ENCODE measurements at places on chromosomes 2 and 18.

- DNase-seq: no peak
Measured at GRCh38 chr18:8656232-8656631, 47.0 kb downstream of the RAB12 start.

- no peak for DNase-seq
Measured at GRCh38 chr2:40507432-40507831, 55.5 kb upstream of the SLC8A1 start.

DNA sequence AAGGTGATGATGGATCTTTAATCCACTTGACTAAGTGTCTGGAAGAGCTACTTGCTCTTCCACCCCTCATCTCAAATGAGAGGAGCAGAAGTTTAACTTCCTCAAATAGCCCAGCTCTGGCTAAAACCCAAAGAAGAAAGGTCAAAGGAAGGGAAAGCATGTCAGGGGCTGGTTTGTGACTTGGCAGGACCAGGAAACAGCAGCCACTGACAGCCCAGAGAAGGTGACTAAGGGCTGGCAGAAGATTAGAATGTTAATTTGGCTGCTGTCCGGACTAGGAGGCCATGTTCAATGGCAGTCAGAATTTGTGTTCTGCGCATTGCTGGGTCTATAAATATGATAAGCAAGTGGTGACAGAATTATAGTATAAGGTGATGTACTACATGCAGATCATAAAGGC is 386.2 kb downstream of the SETBP1 start:
- no peak for DNase-seq

DNA sequence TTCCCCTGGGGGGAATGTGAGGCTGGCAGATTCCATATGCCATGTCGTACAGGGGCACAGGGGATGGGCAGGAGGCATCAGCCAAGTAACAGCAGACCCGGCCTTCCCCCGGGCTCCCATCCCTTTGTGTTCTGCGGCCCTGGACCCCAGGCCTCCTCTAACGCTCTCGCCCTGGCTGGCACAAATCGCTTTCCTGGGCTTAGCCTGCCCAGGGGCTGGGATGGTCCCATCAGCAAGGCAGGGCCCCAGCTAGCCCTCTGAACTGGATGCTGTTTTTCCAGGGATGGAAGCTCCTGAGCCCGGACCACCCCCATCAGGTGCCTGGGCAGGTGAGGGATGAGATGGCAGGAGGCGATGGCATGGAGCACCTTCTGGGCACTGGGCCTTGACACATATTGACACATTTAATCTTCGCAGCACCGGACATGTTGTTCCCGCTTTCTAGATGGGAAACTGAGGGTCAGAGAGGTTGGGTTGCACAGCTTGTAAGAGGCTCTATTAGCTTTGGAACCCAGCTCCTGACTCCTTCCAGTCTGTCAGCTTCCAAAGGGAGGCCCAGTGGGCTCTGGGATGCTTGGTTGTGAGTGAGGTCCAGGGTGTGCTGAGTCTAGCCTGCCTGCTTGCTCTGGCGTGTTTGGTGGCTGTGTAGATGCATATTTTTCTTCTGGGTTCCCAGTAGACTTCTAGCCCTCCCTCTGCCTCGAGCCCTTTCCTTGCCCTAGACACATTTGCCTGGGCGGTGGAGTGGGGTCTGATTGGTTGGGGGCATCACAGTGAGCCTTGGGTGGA is 40.3 kb downstream of the GLI2 start:
- no peak for DNase-seq

- peak; percentile 13 for DNase-seq
Measured at GRCh38 chr2:170396799-170397459, 219.0 kb downstream of the MYO3B start.

DNA sequence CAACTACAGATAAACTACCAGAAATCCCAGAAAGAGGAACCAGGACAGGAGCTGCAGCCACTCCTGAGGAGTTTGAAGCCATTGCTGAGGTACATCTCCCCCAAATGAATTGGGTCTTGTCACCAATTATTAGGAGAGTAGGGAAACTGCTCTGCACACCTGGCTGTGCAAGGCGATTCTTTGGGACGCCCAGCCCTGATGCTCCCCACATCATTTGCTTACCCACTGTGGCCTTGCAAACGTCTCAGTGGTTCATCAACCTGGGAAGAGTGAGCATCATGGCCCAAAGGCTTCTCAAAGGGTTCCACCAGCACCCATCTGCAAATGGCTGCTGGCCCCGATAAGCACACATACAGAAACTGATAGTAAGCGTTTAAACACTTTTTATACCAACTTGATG is 21.8 kb upstream of the DCDC2C start:
- no peak for DNase-seq

DNA sequence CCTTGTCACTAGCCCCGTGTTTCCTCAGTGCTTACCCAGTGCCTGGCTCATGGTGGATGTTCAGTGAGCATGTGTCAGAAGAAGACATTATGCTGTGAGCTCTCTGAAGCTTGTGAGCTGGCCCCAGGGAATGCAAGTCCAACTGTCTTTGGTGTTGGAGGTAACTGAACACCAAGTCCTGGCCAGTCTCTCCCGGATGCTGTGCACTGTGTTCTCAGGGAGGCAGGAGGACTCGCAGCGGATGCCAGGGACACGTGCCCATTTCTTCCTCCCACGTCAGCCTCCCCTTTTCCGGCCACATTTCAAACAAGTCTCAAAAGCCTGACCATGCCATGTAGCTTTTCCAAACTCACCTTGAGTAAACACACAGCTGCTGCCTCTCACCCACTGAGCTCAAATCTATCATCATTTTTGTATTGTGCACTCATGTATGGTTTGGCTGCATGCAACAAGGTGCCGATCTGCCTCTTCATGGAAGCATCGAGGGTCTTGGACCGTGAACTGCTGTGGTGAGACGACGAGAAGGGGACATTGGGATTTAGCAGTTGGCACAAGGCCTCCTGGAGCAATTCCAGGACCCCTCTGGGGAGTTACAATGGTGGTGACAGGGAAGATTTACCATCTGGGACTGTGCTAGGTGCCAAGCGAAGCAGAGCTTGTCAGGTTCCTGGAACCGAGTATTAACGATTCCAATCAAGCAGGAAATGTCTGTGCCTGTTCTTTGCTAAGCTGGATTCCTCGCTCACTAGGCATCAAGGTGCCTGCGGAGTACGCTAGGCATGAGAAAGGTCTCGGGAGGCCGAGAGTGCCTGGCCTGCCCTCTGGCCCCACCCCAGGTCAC is 44.4 kb upstream of the MGAT4A start:
- no peak for DNase-seq

GRCh38 chr18:79532313-79533007 is 136.7 kb downstream of the NFATC1 start:
- DNase-seq: no peak

GRCh38 chr2:213229814-213230213 is 54.5 kb upstream of the SPAG16 start:
- no peak for DNase-seq

DNA sequence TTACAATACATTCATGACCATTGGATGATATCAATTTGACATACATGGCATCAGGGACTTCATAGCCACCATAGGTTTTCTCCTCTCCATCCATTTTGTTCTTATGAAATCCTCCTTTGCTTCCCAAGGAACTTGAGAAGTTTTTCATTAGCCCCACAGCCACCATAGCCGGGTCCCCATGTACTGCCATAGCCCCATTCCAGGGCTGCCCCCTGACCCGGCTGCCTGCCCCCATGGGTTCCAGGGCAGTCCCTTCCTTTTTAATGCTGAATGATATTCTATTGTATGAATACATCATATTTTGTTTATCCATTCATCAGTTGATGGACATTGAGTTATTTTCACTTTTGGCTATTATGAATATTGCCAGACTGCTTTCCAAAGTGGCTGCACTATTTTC is 20.4 kb downstream of the ATP6V1B1 start:
- DNase-seq: no peak

- DNase-seq: no peak
Measured at GRCh38 chr2:159716857-159717256, 4.6 kb downstream of the MARCHF7 start.

GRCh38 chr2:96727431-96727830 is 12.4 kb downstream of the LMAN2L start:
- no peak for DNase-seq

GRCh38 chr2:42138163-42139015 is 30.8 kb upstream of the EML4 start:
- no peak for DNase-seq

GRCh38 chr2:177797808-177798207 is 274.8 kb downstream of the PDE11A start:
- DNase-seq: no peak

GRCh38 chr2:46431481-46432235 is 47.7 kb upstream of the TMEM247 start:
- peak; percentile 38 for DNase-seq

DNA sequence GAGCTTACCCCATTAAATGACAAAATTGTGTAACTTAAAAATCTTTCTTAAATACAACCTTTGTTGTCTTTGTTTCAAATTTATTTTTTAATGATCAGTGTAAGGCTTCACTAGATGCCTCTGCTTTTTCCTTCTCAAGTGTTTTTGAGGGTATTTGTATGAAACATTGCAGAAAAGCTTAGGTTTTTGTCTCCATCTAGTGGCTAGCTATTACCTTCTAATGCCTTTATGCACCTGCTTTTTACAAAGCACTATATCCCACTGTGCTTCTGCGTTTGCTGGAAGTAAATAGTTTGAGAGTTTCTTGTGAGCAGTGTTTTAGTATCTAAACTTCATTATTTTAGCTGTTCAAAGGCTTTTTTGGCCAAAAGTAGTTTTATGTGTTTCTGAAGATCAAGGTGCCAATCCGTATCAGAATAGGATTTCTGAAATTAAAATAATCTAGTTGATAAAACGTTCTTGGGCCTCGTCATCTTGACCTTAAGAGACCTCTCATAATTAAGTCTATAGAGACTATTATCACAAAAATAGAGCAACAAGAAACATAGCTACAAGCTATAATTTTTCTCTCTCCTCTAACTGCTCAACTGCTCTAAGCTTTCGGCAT is 47.0 kb downstream of the IWS1 start:
- DNase-seq: peak; percentile 82

GRCh38 chr2:179596018-179596417 is 265.4 kb downstream of the ZNF385B start:
- DNase-seq: no peak

GRCh38 chr2:172600557-172601008 is 44.7 kb downstream of the PDK1 start:
- no peak for DNase-seq

- DNase-seq: peak; percentile 71
Measured at GRCh38 chr18:8615397-8616027, 6.3 kb downstream of the RAB12 start.

DNA sequence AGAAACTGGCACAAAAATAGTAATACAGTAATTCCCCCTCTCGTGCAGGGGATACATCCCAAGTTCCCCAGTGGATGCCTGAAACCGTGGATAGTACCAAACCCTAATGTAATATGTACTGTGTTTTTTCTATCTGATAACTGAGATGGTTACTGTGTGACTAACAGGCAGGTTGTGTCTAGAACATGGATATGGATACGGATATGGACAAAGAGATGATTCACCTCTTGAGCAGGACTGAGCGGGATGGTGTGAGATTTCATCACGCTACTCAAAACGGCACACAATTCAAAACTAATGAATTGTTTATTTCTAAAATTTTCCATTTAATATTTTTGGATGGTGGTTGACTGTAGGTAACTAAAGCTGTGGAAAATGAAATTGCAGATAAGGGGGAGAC is 3.4 kb downstream of the MBD1 start:
- DNase-seq: no peak

- DNase-seq: no peak
Measured at GRCh38 chr2:28906376-28906775, 11.9 kb downstream of the WDR43 start.

GRCh38 chr2:17363846-17364245 is 154.4 kb downstream of the RAD51AP2 start:
- DNase-seq: no peak

GRCh38 chr2:109460553-109461324 is 153.0 kb downstream of the SEPTIN10 start:
- no peak for DNase-seq

GRCh38 chr2:37692711-37693110 is 21.3 kb upstream of the CDC42EP3 start:
- DNase-seq: no peak

- DNase-seq: peak; percentile 59
Measured at GRCh38 chr2:32008805-32009515, 1.8 kb downstream of the MEMO1 start.

- no peak for DNase-seq
Measured at GRCh38 chr18:51248685-51249084, 51.2 kb upstream of the MEX3C start.

- no peak for DNase-seq
Measured at GRCh38 chr2:171319164-171319810, 114.5 kb downstream of the METTL8 start.

DNA sequence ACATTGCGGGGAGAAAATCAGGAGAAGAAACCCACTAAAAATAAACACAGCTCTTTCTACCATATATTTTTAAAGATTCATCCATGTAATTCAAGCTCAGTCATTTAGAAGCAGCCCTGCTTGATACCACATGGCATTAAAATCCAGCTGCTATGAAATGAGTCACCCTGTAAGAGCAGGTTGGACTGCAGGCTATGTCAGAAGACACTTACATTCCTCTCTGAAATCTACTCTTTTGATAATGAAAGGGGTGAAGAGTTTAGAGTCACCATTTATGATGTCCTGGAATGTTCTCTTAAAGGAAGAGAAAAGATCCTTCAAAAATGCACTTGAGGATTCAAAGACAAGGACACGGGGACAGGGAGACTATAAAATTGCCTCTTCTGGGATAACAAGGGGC is 100.6 kb upstream of the APCDD1 start:
- no peak for DNase-seq

Measured in NCI-H82 (cell line).